ENCODE measurements at places on chromosomes 5 and 9.
A peak's percentile ranks its signal among the peaks of the same experiment; 100 is the strongest.

DNA sequence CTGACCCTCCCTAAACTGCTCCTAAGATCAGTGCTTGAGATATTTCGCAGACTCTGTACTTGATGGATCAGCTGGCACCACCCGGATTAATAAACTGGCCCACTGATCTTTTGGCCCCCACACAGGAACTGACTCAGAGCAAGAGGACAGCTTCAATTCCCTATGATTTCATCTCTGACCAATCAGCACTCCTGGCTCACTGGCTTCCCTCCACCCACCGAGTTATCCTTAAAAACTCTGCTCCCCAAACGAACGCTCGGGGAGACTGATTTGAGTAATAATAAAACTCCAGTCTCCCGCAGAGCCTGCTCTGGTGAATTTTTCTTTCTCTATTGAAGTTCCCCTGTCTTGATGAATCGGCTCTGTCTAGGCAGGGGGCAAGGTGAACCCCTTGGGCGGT is 36.5 kb upstream of the CD180 start:
- no peak for DNase-seq

GRCh38 chr5:37716405-37716804 is 123.4 kb downstream of the GDNF start:
- no peak for DNase-seq

DNA sequence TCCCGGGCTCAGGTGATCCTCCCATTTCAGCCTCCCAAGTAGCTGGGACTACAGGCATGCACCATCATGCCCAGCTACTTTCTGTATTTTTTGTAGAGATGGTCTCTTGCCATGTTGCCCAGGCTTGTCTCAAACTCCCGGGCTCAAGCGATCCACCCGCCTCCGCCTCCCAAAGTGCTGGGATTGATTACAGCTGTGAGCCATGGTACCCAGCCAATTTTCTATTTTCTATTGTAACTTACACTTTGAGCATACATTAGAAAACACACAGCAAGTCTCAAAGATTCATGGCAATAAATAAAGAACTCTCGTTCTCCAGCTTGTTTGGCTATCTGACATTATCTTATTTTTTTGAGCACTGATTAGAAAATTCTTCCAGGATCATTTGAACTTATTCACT is 228.7 kb downstream of the ADAMTS6 start:
- no peak for DNase-seq

- DNase-seq = no peak
Observed at GRCh38 chr9:81894891-81895290, 33.3 kb upstream of the SPATA31D4 start.

- no peak for DNase-seq
Observed at GRCh38 chr5:149274939-149275338, 3.3 kb downstream of the AFAP1L1 start.

GRCh38 chr5:66144074-66144833 is at the start of gene SREK1:
Gene SREK1 (plus strand): TSS chr5:66144300. CDS start chr5:66144377, 77 bp downstream.
- DNase-seq = peak; percentile 86

DNA sequence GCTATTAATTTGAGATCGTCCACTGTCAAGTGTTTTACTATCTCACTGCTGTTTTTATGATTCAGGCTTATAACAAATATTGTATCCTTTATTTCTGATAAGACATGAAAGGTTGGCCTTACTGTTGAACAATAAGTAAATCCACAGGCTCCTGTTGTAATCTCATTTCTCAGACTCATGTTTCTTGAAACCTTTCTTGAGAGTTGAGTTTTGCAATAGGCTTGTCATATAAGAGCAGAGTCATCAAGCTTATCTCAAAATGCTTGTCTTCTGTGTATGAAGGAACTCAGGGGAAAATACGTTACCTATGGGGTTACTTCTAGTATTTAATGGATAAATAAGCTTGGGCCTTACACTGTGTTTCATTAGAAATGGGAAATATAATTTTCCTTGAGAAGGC is 9.2 kb upstream of the TLX3 start:
- no peak for DNase-seq

GRCh38 chr5:128876569-128877382 is 88.5 kb upstream of the SLC27A6 start:
- DNase-seq = no peak

GRCh38 chr5:132459983-132460838 is 30.4 kb downstream of the IRF1 start:
- no peak for DNase-seq

DNA sequence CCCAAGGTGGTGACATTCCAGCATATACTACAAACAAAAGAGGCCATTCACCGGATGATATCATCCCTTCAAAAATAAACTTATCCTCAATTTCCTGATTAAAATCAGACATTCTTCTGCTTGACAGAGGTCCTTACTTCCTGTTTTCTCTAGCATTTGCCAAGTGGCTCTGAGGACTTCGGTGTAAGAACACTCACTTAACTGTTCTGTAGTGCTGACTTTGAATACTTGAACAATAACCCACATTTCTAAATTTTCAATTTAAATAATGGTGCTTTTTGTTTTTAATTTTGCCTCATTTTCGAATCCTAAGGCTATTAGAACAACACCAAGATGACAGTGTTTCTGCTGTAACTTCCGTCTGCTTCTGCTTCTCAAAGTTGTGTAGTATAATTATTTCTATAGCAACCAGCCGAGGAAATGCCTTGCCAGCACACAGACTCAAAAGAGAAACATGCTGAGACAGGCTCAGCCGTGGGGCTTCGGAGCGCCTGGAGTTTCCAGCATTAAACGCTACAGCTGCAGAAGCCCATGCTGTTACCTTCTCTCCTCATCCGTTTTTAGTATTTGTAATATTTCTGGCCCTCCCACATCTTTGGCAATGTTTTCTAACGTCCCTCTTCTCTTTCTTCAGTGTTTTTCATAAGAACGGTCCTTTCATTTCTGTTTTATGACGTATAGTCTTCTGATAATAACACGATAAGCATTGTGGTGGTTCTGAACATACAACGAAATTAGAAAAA is 19.5 kb upstream of the ANXA1 start:
- DNase-seq = peak; percentile 63

- no peak for DNase-seq
Observed at GRCh38 chr5:149129181-149129580, 12.1 kb upstream of the ABLIM3 start.

DNA sequence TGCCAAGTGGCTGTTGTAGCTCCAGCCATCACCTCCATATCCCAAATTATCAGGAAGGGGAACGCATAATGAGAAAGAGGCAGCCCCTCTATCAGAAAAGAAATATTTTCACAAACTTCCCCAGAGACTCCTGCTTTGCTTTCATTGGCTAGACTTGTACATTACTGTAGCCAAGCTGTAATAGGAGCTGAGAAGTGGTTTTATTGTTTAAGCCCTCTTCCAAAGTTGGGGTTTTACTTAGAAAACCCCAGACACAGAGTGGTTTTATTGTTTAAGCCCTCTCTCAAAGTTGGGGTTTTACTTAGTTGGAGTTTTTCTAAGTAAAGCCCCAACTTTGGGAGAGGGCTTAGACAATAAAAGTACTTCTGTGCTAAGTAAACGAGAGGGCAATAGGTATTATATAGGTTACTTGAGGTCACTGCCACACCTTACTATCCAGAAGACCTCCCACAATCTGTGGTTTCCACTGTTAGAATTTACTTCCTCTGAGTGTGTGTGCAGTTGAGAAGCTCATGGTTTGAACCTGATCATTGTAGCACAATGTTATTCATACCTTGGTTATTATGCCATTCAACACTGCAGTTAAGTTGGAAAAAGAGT is 215.7 kb upstream of the OTULINL start:
- DNase-seq = no peak

DNA sequence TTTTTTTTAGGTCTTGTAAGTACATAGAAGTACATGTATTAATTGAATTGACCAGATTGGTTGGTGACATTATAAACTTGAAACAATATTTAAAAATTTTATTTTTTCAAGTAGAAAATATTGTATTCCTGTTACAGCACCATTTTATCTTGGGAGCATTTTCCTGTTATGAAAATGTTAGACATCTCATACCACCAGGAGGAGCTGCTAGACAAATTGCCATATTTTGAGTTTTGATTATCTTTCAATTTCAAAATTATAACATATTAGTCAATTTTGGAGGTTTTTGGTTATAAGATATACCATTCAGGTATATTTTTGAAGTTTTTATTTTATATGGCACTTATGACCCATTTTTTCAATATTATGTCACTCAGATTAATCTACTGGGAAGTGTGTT is 84.4 kb downstream of the CNTLN start:
- no peak for DNase-seq

DNA sequence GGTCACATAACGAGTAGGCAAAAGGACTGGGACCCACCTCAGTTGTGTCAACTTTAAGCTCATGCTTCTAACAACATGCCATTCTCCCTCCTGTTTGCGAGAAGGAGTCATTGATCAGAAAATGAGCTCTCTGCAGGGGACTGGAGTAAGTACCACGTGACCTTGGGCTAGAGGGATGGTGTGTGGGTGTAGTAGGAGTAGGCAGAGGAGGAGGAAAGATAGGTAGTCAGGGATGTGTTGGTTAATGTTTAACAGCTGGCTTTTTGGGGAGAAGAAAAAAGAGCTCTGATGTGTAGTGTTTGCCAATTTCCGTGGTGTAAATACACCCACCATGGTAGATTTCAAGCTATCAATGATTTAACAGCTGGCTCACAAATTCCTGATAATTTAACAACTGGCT is 160.3 kb upstream of the TBC1D2 start:
- no peak for DNase-seq

DNA sequence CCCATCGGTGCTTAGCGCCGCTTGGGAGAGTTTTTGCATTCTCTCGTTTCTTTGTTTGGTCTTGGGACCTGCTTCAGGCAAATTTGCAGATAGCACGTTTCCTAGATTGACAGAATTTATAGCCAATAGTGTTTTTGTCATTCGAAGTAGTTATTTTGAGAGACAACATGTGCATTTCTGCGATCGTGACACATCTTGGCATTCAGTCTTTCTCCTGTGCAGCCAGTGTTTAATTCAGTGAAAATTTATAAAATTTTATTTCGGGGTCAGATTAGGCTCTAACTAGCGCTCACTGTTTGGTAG is 830 bp downstream of the PRRC1 start:
- no peak for DNase-seq

DNA sequence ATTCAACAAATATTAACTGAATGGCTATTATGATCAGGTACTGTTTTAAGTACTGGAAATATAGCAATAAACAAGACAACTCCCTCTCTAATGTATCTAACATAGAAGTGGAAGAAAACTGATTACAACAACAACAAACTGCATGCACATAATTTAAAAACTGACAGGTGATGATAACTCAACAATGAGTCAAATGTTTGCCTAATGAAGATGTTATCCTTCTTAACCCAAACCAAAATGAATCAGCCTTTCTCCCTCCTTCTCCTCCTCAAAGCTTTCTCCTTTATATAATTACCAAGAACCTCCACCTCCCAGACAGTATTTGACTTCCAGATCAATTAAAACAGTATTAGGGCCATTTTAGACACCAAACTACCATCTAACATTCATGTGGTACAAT is 49.3 kb downstream of the RICTOR start:
- no peak for DNase-seq

- DNase-seq = no peak
Observed at GRCh38 chr9:121357011-121357410, 13.0 kb downstream of the STOM start.

DNA sequence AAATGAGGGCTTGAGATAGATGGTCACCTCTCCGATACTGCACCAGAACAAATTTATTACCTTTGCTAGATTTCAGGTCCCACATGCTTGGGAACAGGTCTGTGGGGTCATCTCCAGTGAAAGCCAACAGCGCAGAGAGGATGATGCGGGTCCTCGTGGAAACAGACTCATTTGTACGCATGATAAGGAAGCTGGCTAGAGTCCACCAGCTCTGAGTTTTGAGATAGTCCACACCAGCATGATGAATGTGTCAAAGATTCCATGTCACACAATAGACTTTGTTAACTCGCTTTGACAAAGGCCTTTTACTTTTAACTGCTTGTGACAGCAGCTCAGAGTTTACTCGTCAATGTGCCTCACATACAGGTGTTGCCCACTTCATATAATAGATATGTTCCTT is 105.4 kb upstream of the TBCA start:
- no peak for DNase-seq

- DNase-seq = no peak
Observed at GRCh38 chr5:117892360-117892759, 1096.0 kb downstream of the DTWD2 start.

DNA sequence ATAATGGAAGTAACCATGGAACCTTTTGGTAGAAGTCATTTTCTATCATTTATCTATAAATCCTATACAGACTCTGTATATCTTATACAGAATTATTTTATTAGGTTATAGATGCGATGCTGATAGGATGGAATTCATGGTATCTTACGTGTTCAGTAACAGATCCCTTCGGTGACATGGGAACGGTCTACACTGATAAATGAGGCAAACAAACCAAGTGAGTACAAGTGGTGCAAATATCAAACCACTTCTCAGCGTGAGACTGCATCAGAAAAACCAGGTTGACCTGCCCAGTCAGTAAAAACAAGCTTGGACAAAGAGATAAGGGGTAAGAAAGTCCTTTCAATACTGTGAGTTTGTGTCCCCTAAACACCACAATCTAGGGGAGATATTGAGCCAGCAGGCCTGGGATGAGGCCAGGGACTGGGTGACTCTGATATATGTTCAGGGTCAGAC is 215.5 kb downstream of the GAPVD1 start:
- DNase-seq = no peak

DNA sequence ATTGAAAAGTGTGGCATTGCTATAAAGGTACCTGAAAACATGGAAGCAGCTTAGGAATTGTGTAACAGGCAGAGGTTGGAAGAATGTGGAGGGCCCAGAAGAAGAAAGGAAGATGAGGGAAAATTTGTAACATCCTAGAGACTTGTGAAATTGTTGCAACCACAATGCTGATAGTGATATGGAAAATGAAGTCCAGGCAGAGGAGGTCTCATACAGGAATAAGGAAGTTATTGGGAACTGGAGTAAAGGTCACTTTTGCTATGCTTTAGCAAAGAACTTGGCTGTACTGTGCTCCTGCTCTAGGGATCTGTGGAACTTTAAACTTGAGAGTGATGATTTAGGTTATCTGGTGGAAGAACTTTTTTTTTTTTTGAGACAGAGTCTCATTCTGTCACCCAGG is 43.5 kb downstream of the PTPDC1 start:
- DNase-seq = no peak

DNA sequence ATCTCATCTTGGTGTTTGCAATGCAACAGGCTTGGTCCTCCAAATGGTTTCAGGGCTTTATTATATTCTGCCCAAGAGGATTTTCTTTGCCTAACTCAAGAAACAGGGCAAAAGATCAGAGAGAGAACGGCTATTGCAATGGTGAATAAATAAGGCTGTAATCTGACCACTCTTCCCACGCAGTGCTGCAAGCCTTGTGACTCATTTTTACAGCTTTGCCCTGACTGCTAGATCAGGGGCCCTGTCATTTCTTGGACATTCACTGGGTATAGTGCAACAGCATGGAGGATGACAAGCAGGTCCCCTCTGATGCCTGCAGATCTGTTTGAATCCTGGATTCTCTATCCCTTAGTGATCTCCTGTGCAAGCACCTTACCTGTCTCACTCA is 459.1 kb downstream of the EBF1 start:
- no peak for DNase-seq

All from tibial nerve (tissue), 4 donors.